ENCODE measurements at places on chromosomes 4 and X.
A peak's percentile ranks its signal among the peaks of the same experiment; 100 is the strongest.

- no peak for DNase-seq
Observed at GRCh38 chr4:160810424-160810823, 1353.4 kb downstream of the FSTL5 start.

GRCh38 chr4:156886481-156886880 is 85.1 kb downstream of the PDGFC start:
- DNase-seq, result no peak

GRCh38 chr4:170391066-170391740 is 301.4 kb upstream of the AADAT start:
- peak; percentile 12 for DNase-seq

DNA sequence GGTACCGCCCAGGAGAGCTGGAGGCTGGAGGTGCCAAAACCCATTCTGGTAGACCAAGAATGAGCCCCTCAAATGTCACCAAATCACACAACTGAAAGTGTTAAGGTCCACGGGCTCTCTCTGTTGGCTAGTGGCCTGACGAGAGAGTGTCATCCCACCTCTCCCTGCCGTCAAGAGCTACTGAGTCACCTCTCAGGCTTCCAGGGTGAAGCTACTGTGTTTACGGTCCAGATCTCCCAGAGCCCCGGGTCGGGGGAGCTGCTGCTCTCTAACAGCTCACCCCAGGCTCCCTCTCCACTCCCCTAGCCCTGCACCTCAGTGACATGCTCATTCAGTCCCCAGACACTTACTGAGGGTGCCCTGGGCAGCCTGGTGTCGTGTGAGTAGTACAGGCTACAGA is 59.2 kb downstream of the ADGRG2 start:
- no peak for DNase-seq

GRCh38 chr4:176886135-176886534 is 93.4 kb upstream of the VEGFC start:
- no peak for DNase-seq

GRCh38 chr4:156923525-156923924 is 48.1 kb downstream of the PDGFC start:
- DNase-seq, result no peak

DNA sequence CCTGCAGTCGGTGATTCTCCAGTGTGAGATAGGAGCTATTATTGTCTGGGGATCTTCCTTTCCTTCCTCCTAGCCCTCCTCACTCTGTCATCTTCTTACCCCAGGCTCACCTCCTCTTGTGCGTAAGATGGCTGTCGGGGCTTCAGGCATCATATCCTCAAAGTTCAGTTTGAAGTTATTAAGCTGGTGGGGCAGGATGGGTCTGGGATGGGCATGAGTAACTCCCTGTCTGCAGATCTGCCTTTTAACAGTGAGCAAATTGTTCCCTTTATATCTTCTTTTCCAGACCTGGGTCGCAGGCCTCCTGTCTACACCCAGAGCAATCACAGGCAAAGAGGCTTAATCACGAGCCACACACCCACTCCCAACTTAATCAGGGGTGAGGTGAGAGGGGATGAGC is 900 bp upstream of the MTMR1 start:
- peak; percentile 11 for DNase-seq

GRCh38 chr4:96131186-96131585 is 291.3 kb downstream of the PDHA2 start:
- DNase-seq, result no peak

GRCh38 chrX:44462850-44463249 is 79.8 kb downstream of the FUNDC1 start:
- peak; percentile 30 for DNase-seq

DNA sequence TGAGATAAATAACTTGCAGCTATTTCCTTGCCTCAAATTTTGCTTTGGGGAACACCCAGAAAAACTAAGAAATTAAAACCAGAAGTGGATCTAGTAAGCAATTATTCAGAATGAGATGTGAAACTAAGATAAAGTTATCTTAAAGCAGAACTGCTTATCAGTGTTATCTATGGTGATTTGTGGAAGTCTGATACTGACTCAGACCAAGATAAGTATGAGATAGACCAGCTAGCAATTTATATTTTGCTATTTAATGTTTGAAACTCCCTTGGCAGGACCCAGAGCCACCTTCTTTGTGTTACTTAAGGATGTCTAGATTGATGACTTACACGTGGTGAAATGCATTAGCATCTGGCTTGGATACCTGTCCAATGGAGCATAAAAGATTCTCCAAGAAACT is 368.1 kb downstream of the EPHA5 start:
- DNase-seq, result no peak

- peak; percentile 41 for DNase-seq
Observed at GRCh38 chr4:139085141-139085540, 69.6 kb downstream of the NOCT start.

GRCh38 chr4:2913168-2913567 is 50.0 kb downstream of the NOP14 start:
- DNase-seq, result no peak

- DNase-seq, result no peak
Observed at GRCh38 chr4:2484993-2485392, 16.1 kb downstream of the RNF4 start.

DNA sequence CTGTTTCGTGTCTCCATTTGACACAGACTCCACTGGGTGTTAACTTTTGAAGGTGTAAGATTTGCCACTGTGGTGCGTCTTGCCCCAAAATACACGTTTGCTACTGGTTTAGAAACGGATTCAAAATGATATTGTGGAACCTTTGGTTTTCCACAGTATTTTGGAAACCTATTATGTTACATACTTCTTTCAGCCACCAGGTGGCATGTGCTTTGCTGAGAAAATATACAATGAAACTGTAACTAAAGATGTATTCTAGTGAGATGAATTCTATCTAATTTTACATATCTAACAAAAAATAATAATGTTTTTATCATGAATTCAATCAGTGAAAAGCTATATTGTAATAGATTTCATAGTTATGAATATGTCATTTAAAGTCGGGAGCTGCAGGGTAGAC is 28.4 kb upstream of the SLITRK4 start:
- DNase-seq, result no peak

GRCh38 chr4:100981447-100982204 is 365.7 kb downstream of the PPP3CA start:
- DNase-seq, result no peak

DNA sequence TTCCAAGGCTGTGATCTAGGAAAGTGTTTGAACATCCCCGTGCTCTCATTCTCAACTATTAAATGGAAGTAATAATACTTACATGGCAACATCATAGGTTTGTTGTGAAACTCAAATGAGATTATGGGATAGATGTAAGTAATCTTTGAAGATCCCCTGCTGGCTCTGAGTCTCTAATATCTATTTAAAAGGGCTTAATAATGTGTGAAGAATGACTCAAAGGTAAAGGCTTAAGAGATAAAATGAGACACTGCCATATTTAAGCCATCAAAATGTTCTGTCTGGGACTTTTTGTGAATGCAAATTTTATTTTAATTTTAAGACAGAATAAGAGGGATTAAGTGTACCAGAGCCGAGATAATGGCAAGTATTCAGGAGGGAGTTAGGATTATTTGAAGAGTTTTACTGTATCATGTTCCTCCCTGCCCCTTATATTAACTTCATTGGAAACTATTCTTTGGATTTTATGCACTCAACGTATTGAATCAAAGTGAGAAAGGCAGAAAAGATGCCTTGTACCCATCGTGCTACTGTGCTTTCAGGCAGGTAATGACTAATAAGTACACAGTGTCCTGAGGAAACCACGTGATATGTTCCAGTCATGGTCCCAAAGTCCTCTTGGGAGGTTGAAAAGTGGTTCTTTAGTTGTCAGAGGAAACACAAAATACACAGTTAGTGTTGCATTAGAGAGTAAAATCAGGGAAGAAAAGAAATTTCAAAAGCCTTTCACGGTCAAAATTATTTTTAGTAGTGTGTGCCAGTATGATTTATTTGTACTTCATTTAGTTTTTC is 192.4 kb downstream of the RBM46 start:
- DNase-seq, result no peak

DNA sequence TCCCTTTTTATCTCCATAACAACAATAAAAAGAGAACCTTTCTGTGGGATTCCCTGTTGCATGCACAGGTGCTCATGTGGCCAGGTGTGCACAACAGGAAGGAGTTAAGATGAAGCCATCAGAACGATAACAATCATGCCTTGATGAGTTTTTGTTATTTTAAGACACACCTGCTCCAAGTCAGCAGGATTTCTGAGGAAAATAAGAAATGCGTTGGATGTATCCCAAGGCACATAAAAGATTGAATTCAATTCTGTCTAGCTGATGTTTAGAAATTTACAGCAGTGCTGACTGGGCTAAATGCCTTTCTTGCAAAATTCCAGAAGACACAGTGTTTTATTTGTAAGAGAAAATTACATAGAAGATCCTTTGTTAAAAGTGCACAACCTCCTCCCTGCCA is 1678.2 kb downstream of the ARAP2 start:
- peak; percentile 0 for DNase-seq

DNA sequence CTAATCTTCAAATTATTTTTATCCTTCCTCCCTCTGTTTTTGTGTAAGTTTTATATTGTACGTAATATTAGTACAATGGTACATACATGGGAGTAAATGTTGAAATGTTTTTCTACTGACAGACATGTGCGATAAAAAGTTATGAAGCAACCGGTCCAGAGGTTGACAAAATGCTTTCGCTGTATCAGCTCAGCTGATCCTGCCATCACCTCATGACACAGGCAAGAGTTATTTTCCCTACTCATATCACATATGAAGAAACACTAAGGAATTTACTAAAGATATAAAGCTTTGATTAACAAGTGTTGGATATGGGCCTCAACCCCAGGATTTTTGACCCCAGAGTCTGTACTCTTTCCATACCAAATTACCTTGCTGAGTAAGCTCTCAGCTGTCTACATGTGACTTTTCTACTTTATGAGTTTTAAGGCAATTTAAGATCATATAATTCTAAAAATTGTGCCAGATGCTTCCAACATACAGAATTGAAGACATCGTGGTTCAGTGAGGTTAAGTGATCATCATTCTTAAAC is 50.0 kb downstream of the CLCN5 start:
- no peak for DNase-seq

DNA sequence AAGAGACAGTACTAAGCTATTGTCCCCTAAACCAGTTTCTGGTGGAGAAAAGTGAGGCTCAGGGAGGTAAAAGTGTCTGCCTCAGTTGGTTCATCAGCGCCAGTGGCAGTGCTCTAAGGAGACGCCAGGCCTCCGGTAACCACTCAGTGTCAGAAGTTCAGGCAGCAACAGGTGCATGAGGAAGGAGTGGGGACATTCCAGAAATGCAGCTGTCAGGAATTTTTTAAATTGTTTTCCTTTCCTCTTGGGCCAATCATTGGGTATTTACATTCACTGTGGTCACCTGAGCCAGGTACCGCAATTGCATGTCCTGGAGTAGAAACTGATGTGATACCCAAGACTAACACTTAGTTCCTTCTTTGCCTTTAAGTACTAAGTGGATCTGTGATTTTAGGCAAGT is 40.2 kb upstream of the HS3ST1 start:
- no peak for DNase-seq

DNA sequence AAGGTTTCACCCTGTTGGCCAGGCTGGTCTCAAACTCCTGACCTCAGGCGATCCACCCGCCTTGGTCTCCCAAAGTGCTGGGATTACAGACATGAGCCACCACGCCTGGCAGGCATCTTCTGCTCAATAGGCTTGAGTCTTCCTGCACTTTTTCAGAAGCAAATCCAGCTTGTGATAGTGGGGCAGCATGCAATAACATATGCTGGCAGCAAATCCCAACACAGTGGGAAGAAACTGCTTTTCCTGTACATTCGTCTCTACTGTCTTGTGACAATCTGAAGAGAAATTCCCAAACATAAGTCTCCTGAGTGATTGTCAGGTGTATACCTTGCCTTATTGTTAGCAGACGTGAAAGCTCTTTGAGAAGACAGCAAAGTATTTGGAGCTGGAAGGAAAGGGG is 145.7 kb downstream of the PALLD start:
- DNase-seq, result no peak

- DNase-seq, result no peak
Observed at GRCh38 chr4:22457348-22457747, 58.5 kb downstream of the ADGRA3 start.

DNA sequence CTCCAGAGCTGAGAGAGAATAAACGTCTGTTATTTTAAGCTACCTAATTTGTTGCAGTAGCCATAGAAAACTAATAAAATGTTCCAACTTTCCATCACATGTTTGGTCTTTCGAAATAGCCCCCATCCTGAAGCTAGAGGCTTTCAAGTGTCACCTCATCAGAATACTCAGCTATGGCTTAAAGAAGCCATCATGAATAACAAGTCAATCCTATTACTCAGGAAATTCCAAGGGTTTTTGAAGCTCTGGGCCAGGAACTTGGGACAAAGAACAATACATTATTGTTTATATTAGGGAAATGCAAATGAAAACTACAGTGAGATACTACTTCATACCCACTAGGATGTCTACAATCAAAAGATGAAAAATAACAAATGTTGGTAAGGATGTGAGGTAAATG is 42.2 kb downstream of the TBCK start:
- DNase-seq, result peak; percentile 28

DNA sequence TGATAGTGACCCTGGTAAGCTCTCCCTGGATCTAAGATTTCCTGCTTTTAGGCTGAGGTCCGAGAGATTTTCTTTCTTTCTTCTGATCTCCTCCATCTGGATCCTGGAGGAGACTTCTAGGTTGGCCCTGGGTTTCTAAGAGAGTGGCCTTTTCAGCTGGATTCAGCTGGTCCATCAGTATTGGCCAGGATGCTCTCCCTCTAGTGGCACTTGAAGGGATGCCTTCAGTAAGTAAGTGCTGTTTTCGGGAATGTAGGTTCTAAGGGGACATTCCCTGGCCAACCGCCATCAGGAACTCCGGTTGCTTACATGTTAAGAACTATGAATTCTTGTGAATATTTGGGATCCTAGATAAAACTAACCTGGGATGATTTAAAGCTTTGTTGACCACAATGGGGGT is 56.9 kb downstream of the SERTM2 start:
- peak; percentile 6 for DNase-seq

GRCh38 chr4:138039010-138039409 is 203.1 kb downstream of the SLC7A11 start:
- no peak for DNase-seq

- DNase-seq, result peak; percentile 64
Observed at GRCh38 chrX:48891402-48892288, 5.9 kb downstream of the TIMM17B start.

DNA sequence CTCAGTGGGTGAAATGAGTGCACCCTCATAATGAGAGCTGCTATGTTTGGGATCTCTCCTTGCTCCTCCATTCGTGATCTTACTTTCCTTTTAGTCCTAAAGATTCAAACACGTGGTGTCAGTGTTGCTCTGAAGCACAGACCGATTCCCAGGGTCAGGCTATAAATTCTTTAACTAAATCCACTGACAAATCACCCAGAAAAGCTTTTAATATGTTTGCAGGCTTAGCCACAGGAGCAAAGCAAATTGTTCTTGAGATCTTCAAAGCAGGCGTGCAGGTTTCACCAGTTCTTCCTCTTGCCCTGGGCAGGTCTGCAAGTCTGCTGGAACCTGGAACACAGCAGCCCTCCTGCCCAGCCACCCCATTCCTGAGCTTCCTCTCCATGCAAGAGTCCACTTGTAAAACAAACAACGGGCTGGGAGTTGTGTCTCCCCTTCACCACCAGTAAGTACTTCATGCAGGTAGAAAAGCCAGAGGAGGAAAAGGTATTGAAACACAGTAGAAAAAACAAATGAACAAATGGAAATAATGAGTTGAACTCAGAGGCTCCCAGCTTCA is 70.1 kb upstream of the ENPP6 start:
- DNase-seq, result no peak

- DNase-seq, result no peak
Observed at GRCh38 chrX:2801223-2801622, 27.5 kb upstream of the GYG2 start.
